Testis (tissue), 5 donors: ENCODE measurements at places on chromosomes 3 and 15. TPM values are rescaled to one million over a fixed set of nuclear protein-coding genes. Genes with fewer than 3 reads are reported as not detected.

Gene ARNT2
- 50.2 TPM for total RNA-seq

Gene IQCF5
- 114 TPM for total RNA-seq

Gene MORC1
- total RNA-seq, result 19.4 TPM

Gene COL8A1
- total RNA-seq, result 1.3 TPM

Gene SCAANT1
- total RNA-seq, result not detected

Gene SLC38A3
- 4.3 TPM for total RNA-seq

Gene MYD88
- total RNA-seq, result 22.3 TPM

Gene RYR3
- total RNA-seq, result 4.3 TPM

Gene SKOR1
- total RNA-seq, result 1.1 TPM

Gene CHRD
- 4.3 TPM for total RNA-seq

Gene IRAK2
- total RNA-seq, result 3.7 TPM

Gene TTLL13
- total RNA-seq, result 18.0 TPM

Gene GOLGA8G
- 57.9 TPM for total RNA-seq
